Activated CD8-positive, alpha-beta memory T cell treated with anti-CD3 and anti-CD28 coated beads, Interleukin-2, amount 10 ng/mL, durations not matched to agents 7 days and 5 days (primary cell): ENCODE measurements at places on chromosomes 7 and 10.

DNA sequence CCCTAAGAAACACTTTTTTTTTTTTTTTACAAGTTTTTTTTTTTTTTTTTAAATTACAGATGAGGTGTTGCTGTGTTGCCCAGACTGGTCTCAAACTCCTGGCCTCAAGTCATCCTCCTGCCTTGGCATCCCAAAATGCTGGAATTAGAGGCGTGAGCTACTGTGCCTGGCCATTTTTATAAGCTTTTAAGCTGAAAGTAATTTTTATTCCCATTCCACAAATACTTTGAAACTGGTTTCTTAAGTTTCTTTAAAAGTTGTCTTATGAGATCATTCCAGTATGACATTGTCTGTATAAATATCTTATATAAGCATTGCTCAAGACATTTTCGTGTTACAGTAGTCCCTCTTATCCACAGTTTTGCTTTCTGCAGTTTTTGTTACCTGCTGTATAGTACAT lies 61.4 kb upstream of the CYP26C1 start:
- no peak for DNase-seq

- DNase-seq = no peak
Measured at GRCh38 chr7:93938293-93938692, 16.8 kb downstream of the GNG11 start.

DNA sequence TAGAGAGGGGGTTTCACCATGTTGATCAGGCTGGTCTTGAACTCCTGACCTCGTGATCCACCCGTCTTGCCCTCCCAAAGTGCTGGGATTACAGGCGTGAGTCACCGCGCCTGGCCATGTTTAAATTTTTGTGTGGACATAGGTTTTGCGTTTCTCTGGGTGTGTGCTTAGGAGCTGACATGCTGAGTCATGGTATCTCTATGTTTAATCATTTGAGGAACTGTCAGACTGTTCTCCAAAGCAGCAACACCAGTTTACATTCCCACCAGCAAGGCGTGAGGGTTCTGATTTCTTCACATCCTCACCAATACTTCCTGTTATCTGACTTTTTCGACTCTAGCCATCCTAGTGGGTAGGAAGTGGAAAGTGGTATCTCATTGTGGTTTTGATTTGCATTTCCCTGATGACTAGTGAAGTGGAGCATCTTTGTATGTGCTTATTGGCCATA lies 153.7 kb downstream of the DNAJB6 start:
- DNase-seq = peak; percentile 86

- no peak for DNase-seq
Measured at GRCh38 chr10:110286841-110287240, 17.9 kb downstream of the SMNDC1 start.

DNA sequence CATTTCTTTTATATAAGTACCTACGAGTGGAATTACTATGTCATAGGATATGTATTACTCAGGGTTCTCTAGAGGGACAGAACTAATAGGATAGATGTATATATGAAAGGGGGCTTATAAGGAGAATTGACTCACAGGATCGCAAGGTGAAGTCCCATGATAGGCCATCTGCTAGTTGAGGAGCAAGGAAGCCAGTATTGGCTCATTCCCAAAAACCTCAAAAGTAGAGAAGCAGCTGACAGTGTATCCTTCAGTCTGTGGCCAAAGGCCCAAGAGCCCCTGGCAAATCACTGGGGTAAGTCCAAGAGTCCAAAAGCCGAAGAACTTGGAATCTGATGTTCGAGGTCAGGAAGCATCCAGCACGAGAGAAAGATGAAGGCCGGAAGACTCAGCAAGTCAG lies 59.8 kb downstream of the GALNT17 start:
- no peak for DNase-seq

- no peak for DNase-seq
Measured at GRCh38 chr10:29634105-29634504, 666 bp downstream of the SVIL start.

DNA sequence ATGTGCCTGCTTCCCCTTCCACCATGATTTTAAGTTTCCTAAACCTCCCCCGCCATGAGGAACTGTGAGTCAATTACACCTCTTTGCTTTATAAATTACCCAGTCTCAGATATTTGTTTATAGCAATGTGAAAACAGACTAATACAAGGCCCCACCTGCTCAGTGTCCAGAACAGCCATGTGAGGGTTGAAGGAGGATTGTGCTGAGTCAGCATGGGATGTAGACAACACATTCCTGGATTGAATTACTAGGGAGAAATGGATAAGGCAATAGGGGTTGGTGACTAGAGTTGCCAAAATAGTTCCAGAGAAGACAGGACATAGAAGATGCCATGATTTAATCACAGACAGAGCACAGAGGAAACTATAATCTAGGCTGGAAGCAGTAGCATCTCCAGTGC lies 270.3 kb downstream of the GFRA1 start:
- no peak for DNase-seq

DNA sequence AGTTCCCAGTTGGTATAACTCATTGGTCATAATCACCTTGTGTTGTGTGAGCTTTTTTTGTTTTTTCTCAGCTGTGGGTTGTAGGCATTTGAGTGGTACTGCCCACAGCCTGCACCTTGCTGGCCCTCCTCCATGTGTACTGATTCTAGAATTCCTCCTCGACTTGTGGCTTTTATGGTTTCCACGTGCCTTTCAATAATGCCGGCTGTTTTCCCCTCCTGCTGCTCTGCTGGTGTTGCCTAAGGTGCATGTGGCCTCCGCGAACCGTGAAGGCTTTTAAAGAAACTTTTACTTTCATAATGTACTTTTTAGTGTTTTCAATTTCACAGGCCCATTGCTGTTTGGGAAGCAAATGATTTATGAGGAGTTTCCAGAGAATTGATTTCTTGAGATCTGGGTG lies 518.0 kb downstream of the REEP3 start:
- DNase-seq = no peak

- DNase-seq = no peak
Measured at GRCh38 chr7:111730057-111730456, 167.8 kb upstream of the IMMP2L start.

DNA sequence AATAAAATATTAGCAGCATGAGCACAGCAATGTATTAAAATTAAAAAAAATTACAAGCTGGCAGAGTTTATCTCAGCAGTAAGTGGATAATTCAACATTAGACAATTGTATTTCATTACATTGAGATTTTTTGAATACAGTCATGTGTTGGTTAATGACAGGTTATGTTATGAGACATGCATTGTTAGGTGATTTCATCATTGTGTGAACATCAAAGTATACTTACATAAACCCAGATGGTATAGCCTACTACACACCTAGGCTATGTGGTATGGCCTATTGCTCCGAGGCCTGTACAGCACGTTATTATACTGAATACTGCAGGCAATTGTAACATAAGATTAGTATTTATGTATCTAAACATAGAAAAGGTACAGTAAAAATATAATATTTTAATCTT lies 29.7 kb downstream of the CCDC6 start:
- DNase-seq = no peak

DNA sequence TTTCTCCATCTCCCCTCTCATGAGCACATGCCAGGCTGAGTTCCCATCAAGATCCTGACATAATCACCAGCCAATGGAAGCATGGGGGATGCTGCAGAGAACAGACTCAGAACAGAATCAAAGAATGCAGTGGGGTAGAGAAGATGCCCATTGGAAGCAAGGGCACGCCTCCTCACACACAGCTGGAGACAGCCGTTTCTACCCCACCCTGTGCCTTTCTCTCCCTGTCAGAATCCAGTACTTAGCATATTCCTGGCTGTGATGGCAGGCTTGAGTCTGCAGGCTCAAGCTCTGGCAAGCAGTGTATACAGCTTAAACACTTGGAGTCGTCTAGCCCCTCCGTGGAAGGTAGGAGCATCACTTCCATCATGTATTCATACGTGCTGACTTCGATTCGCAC lies 867.9 kb downstream of the NRG3 start:
- DNase-seq = no peak

GRCh38 chr7:137443616-137444015 lies 100.1 kb upstream of the PTN start:
- DNase-seq = no peak

DNA sequence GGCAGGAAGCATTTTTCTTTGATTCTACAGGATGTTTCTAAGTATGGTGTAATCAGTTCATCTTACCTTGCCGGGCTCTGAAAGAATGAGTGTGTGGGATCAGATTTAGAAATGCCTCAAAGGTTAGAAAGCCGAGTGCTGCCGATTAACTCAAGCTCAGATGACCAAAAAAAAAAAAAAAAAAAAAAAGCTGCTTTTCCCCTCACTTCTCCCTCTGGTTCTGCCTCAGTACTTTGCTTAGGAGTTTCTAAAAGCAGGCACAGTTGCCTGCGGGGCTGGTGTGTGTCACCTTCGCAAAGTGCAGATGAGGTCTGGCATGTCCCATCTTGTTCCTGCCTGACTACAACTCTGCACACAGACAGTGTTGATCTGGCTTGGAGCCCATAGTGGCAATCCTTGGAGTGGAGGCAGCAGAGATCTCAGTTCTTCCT lies 47.0 kb downstream of the KIAA1217 start:
- no peak for DNase-seq

DNA sequence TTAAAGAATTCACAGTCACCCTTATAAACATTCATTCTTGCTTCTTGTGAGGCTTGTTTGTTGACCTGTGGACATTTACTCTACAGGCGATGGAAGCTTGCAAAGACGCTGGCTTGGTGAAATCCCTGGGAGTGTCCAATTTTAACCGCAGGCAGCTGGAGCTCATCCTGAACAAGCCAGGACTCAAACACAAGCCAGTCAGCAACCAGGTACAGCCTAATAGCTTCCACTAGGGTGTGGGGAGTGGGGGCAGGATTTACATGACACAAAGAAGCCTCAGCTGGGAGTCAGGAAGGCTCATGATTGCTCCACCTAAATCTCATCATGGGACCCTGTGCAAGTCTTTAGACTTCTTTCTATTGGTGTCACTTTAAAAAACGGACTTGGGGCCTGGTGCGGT lies 29.0 kb downstream of the AKR1D1 start:
- DNase-seq = no peak

- DNase-seq = no peak
Measured at GRCh38 chr7:26590709-26591108, 273.7 kb downstream of the SKAP2 start.

GRCh38 chr10:6204063-6204340 lies 1.3 kb downstream of the PFKFB3 start:
- DNase-seq = peak; percentile 68

DNA sequence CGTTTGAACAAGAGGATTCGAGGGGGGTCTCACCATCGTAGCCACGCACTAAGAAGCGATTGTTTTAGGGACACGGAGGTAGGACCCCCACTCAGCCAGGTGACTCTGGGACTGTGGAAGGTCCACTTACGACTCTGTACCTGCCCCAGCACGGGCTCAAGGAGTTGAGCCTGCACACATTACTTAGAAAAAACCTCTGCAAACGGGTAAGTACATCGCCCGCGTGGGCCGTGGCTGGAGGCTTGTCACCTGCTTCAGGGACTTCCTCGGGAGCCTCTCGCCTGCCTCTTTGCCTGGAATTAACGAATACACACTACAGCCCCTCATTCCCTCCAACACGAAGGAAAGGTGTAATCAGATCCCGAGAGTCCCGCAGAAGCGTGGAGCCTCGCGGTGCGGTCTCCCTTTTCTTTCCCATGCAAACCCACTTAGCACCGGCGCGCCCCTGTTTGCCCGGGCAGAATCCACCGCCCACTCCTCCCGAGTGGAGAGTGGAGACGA lies 826 bp downstream of the PODXL start:
- DNase-seq = no peak

DNA sequence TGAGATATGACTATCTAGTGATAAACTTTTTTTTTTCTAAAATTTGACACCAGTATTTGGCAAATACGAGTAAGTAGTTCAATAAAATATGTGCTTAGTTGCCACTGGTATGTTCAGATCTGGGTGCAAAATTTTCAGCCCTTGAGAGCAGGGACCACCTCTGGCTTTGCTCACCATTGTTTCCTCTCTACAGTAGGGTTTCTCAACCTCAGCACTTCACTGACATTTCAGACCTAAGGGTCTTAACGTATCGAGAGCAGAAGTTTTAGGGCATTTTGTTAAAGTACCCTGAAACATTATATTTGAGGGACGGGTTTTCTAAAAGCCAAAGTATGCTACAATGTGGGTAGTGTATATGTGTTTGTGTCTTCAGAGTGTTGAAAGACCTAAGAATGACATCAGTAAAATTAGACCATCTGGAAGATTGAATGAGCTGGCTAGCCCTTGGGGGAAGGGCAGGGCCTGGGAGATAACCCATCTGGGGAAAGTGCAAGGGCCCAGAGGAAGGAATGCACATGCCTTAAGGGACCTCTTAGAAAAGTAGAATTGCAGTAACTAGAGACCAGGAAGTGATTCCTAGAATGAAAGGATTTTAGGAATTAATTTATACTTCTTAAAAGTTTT lies 11.8 kb downstream of the BZW2 start:
- DNase-seq = no peak

DNA sequence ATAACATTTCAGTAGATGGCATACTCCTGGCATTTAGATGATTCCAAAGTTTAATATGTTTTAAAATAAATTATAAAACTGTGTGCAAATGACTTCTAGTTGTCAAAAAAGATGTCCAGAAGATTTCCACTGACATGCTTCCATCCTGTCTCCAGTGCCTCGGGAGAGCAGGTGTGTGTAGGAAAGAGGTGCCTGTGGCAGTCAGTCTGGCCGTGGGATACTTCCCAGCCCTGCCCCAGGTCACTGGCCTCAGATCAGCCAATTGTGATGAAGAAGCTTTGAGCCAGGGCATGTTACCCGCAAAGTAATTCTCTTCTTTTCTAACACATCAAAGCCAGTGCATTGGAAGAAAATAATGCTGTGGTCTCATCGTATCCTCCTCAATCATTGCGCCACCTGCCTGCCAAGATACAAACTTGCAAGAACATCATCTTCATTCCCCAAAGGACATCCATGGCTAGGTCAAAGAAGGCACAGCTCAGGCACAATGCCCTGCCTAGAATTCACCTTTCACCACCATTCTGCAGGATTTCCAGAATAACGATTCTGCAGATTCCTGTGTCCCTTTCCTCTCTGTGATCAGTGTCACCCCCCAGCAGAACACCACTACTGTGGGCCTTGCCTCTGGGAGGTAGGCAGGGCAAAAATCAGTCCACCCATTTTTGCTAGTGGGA lies 6.3 kb upstream of the KCNMA1 start:
- peak; percentile 44 for DNase-seq

GRCh38 chr7:111113263-111114017 lies 22.5 kb downstream of the LRRN3 start:
- no peak for DNase-seq

DNA sequence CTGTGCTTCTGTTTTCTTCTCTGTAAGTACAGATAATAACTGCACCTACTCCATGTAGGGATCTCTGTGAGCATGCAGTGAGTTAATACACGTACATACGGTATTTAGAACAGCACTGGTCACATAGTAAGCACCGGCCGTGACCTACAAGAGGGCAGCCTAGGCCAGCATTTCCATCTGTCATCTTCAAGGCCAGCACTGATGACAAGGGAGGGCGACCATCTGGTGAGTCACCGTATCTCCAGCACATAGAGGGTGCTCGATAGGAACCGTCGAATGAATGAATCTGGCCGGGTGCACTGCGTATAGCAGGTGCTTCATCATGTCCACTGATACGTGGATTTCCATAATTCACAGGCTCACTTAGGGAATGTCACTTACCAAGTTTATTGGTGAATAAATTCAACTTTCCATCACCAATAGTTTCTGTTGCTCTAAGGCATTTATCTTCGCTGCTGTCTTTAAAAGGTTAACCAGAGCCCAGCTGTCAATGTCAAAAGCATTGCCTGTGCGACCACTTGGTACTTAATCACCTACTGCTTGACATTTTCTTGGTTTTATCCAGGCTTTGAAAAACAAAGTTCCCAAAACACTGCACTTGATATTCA lies 8.3 kb downstream of the NOD1 start:
- DNase-seq = peak; percentile 19

GRCh38 chr10:112896273-112896672 lies 53.8 kb upstream of the TCF7L2 start:
- no peak for DNase-seq
